ENCODE measurements at places on chromosomes 7 and 10.

DNA sequence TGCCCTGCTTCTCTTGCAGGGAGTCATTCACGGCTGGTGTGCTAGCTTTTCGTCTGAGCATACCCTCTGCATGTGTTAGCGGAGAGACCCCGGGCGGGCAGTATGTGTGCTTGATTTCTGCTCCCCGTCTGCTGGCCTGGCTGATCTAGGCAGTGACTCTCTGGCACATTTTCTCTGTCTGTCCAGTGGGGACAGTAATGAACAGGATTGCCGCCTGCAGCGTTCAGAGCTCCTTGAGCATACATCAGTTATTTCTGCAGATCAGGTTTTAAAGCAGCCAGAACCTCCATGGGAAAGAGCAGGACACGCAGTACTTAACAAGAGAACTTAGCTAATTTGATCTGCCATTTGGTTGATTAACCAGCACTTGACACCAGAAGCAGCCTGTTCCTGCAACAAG is 242.5 kb downstream of the CELF2 start:
- DNase-seq, result no peak

- no peak for DNase-seq
These were observed 26.6 kb downstream of the INSIG1 start for GRCh38 chr7:155324012-155324917.

GRCh38 chr10:121835376-121835775 is 92.5 kb downstream of the ATE1 start:
- DNase-seq, result no peak

- no peak for DNase-seq
These were observed 70.2 kb upstream of the EXOC6 start for GRCh38 chr10:92778091-92778490.

DNA sequence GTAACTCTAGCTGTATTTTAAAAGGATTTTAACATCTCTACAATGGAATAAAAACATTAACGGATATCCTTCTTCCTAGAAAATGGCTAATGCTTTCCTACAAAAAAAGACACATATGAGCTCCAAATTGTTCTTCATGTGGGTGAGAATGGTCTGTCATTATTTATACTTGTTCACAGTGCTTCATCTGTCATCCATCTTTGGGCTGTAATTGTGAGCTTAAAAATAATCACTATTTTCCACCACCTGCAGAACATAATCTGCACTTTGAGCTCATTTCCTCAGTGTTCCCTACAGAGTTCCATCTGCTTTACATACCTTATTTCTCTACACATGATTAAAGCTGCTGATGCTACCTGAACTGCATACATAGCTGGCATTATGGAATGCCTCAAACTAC is 979.1 kb upstream of the C7orf33 start:
- DNase-seq, result no peak

DNA sequence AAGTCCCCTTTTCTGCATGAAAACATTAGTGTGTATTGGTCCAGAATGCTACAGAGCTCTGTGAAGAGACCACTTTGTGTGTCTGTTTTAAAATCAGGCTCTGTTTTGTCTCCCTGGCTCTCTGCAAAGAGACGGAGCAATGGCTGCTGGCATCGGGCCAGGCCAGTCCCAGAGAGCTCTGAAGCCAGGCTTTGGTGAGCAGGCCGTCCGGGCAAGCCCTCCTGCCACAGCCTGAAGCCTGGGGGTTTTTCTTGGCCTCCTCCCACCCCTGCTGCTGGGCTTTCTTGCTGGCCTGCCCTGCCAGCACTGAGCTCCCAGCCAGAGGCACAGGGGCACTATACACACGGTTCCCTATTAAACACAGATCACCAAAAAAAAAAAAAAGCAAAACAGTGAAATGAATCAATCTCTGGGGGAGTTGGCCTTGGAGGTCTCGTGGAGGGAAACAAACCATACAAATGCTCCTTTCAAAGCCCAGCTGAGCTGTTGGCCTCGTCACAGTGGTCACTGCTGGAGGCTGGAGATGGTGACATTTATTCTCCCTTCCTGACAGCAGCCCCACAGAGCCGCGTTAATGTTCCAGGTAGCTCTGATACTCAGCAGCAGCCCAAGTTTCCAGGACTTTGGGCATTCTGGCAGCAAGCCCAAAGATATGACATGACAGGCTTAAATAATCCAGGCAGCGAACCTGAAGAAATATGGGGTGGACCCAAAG is 237.2 kb downstream of the TCF7L2 start:
- DNase-seq, result no peak

- DNase-seq, result peak; percentile 81
These were observed 684 bp upstream of the ATXN7L1 start for GRCh38 chr7:105876964-105877601.

- peak; percentile 59 for DNase-seq
These were observed 490 bp downstream of the TNS3 start for GRCh38 chr7:47581438-47581803.

DNA sequence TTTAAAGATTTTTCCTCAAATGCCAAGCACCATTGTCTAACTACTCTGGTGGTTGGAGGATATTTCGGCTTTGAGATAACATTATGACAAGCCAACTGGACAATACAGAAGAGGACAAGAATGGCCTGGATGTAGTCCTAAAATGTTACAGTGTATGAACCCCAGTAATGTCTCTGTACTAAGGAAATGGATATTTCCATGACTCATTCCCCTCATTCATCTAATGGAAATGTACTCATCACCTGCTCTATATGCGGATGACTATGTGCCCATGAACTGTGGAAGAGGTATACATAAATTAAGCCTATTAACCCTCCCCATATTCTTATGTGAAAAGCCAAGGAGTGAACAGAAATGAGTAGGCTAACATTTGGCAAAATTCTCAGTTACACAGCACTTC is 207.9 kb downstream of the CACNA2D1 start:
- DNase-seq, result no peak

DNA sequence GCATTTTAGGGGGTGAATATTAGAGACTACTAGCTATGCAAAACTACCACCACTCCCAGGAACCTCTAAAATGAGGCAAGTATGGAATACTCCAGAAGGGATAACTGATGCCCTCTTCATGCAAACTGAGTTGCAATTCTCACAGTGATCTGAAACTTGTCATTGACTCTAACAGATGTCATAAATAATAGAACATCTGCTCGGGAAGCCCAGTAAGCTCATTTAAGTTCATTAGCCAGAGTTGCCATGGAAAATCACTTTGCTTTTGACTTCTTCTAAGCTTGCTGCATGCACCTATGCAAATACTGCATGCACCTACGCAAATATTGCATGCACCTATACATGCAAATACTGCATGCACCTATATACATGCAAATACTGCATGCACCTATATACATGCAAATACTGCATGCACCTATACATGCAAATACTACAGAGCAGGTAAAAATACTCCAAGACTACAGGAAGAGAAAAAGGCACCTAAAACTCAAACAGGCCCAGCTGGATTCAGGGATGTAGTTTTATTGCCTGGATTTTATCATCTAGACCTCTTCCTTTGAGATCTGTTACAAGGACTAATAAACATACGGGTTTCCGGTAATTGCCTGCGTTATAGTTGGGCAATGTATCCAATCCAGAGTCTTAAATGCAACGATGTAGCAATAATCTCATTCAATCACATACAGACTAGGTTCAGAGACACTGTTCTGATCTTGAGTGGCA is 1061.1 kb upstream of the AUTS2 start:
- no peak for DNase-seq
